Activated naive CD8-positive, alpha-beta T cell treated with anti-CD3 and anti-CD28 coated beads for 36 hours (primary cell): ENCODE measurements at places on chromosomes 13 and 19. TPM values are rescaled to one million over a fixed set of nuclear protein-coding genes. Genes with fewer than 3 reads are reported as not detected.

The ZNF792 gene
- 4.6 TPM for total RNA-seq

GRCh38 chr13:30148786-30149185, 158.6 kb downstream of the KATNAL1 start:
- H3K4me1 ChIP-seq: peaks cover 63% of the 10 kb centered on the region
- no peak for DNase-seq
- H3K27me3 ChIP-seq: no peaks in the 10 kb centered on the region
- H3K4me3 ChIP-seq: no peak overlapping the region
- H3K27ac ChIP-seq: no peak overlapping the region

- peaks cover 38% of the 10 kb centered on the region for H3K4me1 ChIP-seq
- no peak for DNase-seq
- H3K27me3 ChIP-seq: peaks cover 16% of the 10 kb centered on the region
Observed at GRCh38 chr19:58392945-58393724, 2.3 kb upstream of the RNF225 start.

GRCh38 chr13:110239280-110240125, 67.5 kb downstream of the COL4A1 start:
- H3K36me3 ChIP-seq: no peaks in the 10 kb centered on the region
- DNase-seq: no peak
- H3K27ac ChIP-seq: no peak overlapping the region
- H3K4me1 ChIP-seq: no peaks in the 10 kb centered on the region
- peaks cover 17% of the 10 kb centered on the region for H3K27me3 ChIP-seq

DNA sequence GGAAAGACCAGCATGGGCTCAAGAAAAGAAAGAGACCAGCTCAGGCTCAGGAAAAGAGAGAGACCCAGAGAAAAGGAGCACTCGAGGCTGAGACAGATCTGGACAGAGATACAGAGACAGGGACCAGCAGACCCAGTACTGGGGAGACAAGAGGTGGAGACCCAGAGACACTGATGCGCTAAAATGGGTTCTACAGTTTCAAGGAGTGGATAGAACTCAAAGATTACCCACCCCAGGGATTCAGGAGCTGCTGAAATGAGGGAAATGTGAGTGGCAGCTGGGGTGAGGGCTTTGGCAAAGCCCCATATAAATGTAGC, 609 bp upstream of the ZSCAN18 start:
- H3K4me1 ChIP-seq: peaks cover 12% of the 10 kb centered on the region
- H3K27ac ChIP-seq: peak overlapping the region; percentile 97
- peaks cover 38% of the 10 kb centered on the region for H3K36me3 ChIP-seq
